ENCODE measurements at places on chromosomes 16 and 17.
A peak's percentile ranks its signal among the peaks of the same experiment; 100 is the strongest.

- DNase-seq, result no peak
Observed at GRCh38 chr17:65054602-65055001, 1.9 kb downstream of the GNA13 start.

GRCh38 chr17:77153472-77153871 is 12.7 kb downstream of the SEC14L1 start:
- no peak for DNase-seq

DNA sequence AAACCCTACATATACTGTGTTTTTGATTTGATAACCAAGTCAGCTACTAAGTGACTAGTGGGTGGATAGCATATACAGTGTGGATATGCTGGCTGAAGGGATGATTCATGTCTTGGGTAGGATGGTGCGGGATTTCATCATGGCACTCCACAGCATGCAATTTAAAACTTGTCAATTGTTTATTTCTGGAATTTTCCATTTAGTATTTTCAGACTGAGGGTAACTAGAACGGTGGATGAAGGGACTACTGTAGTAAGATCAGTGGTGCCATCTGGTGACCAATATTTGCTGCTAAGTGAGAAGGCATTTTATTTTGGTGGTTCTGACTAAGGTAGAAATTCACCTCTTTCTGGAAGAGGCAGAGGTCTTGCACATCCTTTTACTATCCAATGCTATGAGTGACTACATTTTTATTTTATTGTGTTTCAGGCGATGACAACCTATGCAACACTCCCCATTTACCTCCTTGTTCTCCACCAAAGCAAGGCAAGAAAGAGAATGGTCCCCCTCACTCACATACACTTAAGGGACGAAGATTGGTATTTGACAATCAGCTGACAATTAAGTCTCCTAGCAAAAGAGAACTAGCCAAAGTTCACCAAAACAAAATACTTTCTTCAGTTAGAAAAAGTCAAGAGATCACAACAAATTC is 3.1 kb downstream of the CDC6 start:
- peak; percentile 21 for DNase-seq

GRCh38 chr16:59047114-59047513 is 313.0 kb upstream of the GOT2 start:
- no peak for DNase-seq

DNA sequence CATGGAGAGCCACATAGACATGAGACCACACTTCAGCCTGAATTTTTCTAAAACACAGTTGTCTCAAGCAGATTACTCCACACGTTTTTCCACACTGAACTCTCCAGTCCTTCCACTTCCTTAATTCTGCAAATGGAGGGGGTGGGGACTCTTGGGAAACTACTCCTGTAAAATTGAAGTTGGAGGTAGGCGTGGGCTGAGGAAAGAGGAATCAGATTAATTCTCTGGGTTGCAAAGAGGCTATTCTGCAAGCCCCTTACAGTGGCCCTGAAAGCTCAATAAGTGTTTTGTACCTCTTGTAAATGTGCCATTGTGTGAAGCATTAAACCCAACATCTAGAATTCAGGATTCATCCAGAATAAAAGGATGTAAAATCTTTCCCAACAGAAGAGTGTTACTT is 9.6 kb downstream of the MARVELD3 start:
- DNase-seq, result no peak

DNA sequence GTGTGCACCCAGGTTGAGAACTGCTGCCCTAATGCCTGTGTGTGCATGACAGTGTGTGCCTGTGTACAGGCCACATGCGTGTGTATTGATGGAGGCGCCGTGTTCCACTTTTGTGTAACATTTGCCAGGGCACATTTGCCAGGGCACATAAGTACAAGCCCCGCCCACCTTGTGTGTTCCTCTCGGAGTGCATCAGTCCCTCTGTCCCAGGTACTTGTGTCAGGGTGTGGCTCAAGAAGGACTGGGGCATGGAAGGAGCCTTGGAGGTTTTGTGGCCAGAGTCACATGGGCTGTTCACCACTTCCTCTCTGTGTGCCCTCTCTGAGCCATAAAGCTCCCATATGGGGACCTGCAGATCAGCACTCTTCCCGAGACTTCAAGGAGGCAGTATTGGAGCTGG is 73.9 kb downstream of the MRM1 start:
- peak; percentile 11 for DNase-seq

- no peak for DNase-seq
Observed at GRCh38 chr17:69913216-69913615, 161.8 kb upstream of the KCNJ16 start.

GRCh38 chr17:31052187-31052889 is 42.4 kb upstream of the NF1 start:
- no peak for DNase-seq

DNA sequence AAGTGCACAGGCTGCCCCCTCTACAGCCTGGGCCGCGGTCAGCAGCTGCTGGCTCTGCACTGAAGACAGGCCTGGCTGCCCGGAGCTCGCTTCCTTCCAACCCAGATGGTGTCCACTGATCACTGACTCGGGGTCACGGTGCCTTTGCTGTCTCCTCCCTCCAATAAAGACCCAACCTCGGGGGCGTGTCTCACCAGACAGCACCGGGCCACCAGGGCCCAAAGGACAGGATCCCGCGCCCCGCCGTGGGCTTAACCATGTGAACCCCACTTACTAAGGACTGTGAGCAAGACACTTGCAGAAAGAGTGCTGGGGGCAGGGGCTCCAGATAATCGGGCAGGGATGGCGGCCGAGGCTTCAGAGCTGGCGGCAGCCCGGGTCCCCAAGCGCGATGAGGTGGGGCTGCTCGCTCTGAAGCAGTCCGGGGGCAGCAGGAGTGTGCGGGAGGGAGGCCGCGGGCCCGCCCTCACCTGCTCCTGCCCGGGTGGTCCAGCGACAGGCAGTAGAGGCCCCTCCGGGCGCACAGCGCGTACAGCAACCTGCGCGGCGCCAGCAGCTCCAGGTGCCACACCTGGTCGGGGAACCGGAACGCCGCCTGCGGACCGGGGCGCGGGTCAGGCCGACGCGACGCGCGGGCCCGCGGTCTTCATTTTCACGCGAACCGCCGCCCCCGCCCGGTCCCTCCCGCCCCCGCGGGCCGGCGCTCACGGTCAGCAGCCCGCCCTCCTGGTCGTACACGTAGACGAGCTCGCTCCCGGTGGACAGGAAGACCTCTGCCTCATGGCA is 502 bp downstream of the FAAP100 start:
- DNase-seq, result no peak

GRCh38 chr16:58516768-58517107 is 1.4 kb downstream of the SETD6 start:
- DNase-seq, result no peak

GRCh38 chr16:65429504-65430181 is 307.8 kb upstream of the CDH11 start:
- DNase-seq, result no peak

- DNase-seq, result peak; percentile 45
Observed at GRCh38 chr17:37701496-37701898, 43.4 kb downstream of the HNF1B start.

All from effector memory CD8-positive, alpha-beta T cell (primary cell).